Right ventricle myocardium inferior (tissue), 1 donor: ENCODE measurements at places on chromosomes 1 and 21. TPM values are rescaled to one million over a fixed set of nuclear protein-coding genes. Genes with fewer than 3 reads are reported as not detected.

GRCh38 chr1:225597926-225598575, 54.9 kb downstream of the ENAH start:
- DNase-seq, result no peak

Gene C1orf74
- 1.8 TPM for total RNA-seq

- no peak for DNase-seq
These were observed 169.0 kb downstream of the AGBL4 start for GRCh38 chr1:49854741-49855140.

GRCh38 chr1:171985639-171986038, 144.3 kb downstream of the DNM3 start:
- no peak for DNase-seq

Gene PPM1J
- 5.3 TPM for total RNA-seq

Gene OPRD1
- total RNA-seq, result not detected

GRCh38 chr1:94982398-94982797, 55.5 kb upstream of the CNN3 start:
- no peak for DNase-seq

Gene A3GALT2
- not detected for total RNA-seq

GRCh38 chr21:31559368-31560119, 99.9 kb upstream of the SOD1 start:
- peak; percentile 95 for DNase-seq

DNA sequence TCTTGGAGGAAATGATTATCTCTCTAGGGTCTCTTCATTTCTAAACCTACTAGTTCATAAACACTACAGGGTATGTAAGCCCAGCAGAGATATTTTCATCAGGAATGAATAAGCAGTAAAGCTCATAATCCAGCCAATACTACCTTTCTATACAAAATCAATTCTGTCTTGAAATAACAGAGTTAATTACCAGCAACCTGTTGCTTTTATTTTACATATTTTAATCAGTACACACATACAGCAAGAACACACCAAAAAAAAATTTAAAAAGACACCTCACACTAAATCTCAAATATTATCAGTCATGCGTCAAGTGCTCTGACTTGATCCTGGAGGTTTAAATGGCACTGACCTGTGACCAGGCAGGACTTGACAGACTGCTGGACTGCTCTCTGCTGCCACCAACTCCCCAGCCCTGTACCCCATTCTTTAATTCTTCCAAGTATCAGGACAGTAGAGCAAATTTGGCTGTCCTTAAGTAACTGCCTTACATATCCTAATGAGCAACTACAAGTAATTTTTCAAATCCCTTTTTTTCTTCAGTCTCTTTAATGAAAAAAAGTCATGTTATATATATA, 98.5 kb downstream of the CDC42BPA start:
- DNase-seq, result no peak

- no peak for DNase-seq
These were observed 6.6 kb downstream of the CCDC190 start for GRCh38 chr1:162854245-162854882.

Gene LCE1F
- not detected for total RNA-seq

Gene NTRK1
- 2.4 TPM for total RNA-seq

Gene EXOSC10
- total RNA-seq, result 18.1 TPM

Gene RNU1-4
- total RNA-seq, result 4,572 TPM

DNA sequence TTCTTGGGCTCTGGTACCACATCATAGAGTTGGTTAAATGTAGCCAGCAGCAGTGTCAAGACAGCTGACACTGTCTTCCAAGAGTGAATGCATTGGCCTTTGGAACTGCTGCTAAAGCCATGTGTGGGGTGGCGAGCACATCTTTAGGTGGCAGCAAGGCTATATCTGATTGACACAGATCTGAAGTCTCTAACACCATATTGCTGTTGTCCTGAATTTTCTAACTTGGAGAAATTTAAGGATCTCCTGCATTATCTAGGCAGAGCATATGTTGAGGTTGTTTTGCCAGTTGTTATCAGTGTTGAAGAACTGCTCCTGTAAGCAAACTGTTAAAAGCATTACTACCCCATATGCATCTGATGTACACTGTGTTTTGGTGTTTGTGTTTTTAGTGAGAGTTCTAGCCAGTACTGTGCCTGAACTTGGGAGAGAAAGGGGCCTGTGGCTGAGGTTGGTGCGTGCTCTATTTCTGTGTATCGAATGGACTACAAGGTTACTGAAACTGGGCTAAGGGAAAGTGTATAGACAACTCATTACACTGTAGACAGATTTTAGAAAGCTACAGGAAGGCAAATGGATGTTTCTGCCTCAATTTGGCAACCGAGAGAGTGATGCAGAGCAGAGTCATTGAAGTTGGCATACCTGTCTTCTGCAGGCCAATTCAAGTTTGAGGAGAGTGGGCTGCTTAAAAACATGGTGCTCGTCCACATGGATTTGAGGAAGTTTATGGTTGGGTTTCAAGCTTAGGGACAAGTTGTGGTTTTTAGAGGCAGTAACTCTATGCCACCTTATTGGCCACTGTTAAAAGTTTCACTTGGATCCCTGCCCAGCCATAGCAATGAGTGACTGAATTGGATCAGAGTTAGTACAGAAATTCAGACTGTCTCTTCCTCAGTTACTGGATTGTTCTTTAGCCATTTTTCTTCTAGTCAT, 16.9 kb downstream of the DYRK3 start:
- DNase-seq, result no peak

Gene SLC22A15
- total RNA-seq, result 10.3 TPM

GRCh38 chr21:32803651-32804050, 32.1 kb upstream of the PAXBP1 start:
- DNase-seq, result no peak

DNA sequence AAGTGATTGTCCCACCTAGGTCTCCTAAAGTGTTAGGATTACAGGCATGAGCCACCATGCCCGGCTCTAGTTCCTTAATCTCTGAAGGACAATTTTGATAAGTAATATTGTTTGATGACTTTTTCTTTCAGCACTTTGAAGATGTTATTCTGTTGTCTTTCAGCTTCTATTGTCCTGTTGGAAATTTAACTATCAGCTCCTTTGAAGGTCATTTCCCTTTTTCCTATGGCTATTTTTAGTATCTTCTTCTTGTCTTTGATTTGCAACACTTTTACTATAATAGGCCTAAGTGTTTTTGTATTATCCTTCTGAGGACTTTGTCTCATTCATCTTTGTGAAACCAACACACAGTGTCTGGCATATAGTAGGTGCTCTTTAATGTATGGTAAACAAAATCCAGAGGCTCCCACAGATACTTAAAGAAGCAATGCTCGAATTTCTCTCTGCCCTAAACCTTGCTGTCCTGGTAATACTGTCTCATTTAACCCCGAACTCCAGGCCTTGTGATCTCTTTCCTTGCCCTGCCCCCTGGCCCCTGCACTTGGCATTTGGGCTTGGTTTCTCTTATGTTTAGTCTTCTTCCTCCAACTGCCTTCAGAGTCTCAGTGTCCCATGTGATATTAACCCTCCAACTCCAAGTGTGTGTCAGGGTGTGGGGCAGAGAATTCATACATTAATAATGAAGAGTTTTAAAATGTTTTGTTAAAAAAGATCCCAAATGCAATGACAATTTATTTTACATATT, 19.0 kb upstream of the AGO1 start:
- DNase-seq, result no peak

Gene FCN3
- 20.7 TPM for total RNA-seq

- no peak for DNase-seq
These were observed 14.1 kb upstream of the A3GALT2 start for GRCh38 chr1:33335020-33335419.

Gene POU3F1
- total RNA-seq, result 0.11 TPM

DNA sequence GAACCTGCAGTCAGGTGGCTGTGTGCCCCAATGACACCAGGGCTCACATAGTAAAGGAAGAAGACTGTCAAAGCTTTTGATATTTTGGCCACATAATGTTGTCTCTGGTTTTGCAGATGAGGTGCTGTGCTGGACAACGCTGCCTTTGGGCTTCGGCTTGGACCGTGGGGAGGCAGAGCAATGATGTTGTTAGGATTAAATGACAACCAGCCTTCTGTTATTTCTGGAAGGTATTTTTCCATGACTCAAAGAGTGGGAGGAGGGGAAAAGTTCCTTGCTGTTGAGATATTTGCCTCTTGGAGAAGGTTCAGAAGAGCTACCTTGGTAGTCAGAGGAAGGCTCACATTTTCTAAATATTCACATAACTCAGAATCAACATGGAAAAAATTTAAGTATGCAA, 187.3 kb upstream of the GALNT2 start:
- no peak for DNase-seq
